ENCODE measurements at places on chromosomes 3 and 15.
A peak's percentile ranks its signal among the peaks of the same experiment; 100 is the strongest.

- peaks cover 24% of the 10 kb centered on the region for H3K36me3 ChIP-seq
- no peak for DNase-seq
- no peaks in the 10 kb centered on the region for H3K27me3 ChIP-seq
- H3K4me3 ChIP-seq, result no peak overlapping the region
- H3K4me1 ChIP-seq, result no peaks in the 10 kb centered on the region
- no peak overlapping the region for H3K27ac ChIP-seq
Observed at GRCh38 chr3:152416808-152417580, 148.3 kb downstream of the MBNL1 start.

GRCh38 chr3:13822042-13822441, 57.8 kb downstream of the WNT7A start:
- H3K36me3 ChIP-seq, result no peaks in the 10 kb centered on the region
- DNase-seq, result no peak
- H3K4me3 ChIP-seq, result no peak overlapping the region
- no peaks in the 10 kb centered on the region for H3K4me1 ChIP-seq
- H3K27me3 ChIP-seq, result no peaks in the 10 kb centered on the region

DNA sequence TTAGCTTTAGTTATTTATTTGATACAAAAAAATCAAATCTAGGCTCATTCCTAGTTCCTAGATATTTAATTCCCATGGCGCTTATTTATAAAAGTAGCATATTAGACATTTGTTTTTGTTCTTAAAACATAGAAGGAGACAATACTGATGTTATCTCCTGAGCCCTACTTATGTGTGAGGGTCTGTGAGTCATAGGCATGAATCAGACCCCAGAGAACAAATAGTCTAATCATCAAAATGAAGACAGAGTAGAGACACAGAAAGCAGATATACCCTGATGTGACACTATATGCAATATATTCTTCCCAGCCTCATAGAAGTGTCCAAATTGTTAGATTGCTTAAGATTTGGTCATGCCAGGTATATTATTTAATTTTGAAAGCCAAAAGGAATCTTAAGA, 44.9 kb downstream of the PEX5L start:
- no peaks in the 10 kb centered on the region for H3K27me3 ChIP-seq
- H3K4me1 ChIP-seq, result no peaks in the 10 kb centered on the region
- no peak overlapping the region for H3K4me3 ChIP-seq
- H3K27ac ChIP-seq, result no peak overlapping the region
- no peak for DNase-seq
- no peaks in the 10 kb centered on the region for H3K36me3 ChIP-seq

GRCh38 chr15:77826006-77826695, 193.4 kb upstream of the LINGO1 start:
- no peak for DNase-seq
- H3K4me3 ChIP-seq, result no peak overlapping the region
- peaks cover 77% of the 10 kb centered on the region for H3K27me3 ChIP-seq
- peaks cover 5% of the 10 kb centered on the region for H3K4me1 ChIP-seq
- H3K27ac ChIP-seq, result no peak overlapping the region
- no peaks in the 10 kb centered on the region for H3K36me3 ChIP-seq

GRCh38 chr3:114451561-114452018, 157.8 kb downstream of the TIGIT start:
- no peaks in the 10 kb centered on the region for H3K27me3 ChIP-seq
- no peaks in the 10 kb centered on the region for H3K36me3 ChIP-seq
- no peak overlapping the region for H3K4me3 ChIP-seq
- H3K4me1 ChIP-seq, result peaks cover 2% of the 10 kb centered on the region
- no peak overlapping the region for H3K27ac ChIP-seq

DNA sequence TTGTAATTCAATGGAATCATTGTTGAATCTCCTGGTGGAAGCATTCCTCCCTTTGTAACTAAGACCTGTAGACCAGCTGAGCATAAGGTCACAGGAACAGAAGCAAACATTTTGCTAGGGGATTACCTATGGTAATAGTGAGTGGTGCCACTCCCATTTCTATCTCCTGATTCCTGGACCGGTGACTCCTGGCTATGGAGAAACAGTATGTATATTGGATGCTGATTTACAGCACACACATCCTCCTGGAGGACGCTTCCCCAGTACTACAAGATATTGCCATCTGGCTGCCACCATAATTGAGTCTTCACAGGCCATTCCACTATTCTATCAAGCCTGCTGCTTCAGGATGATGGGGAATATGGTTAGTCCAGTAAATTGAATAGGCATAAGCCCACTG, 33.3 kb upstream of the XCR1 start:
- H3K36me3 ChIP-seq, result no peaks in the 10 kb centered on the region
- no peaks in the 10 kb centered on the region for H3K27me3 ChIP-seq
- H3K4me1 ChIP-seq, result no peaks in the 10 kb centered on the region
- no peak for DNase-seq

- no peak overlapping the region for H3K4me3 ChIP-seq
- no peak overlapping the region for H3K27ac ChIP-seq
- DNase-seq, result no peak
- H3K36me3 ChIP-seq, result no peaks in the 10 kb centered on the region
Observed at GRCh38 chr15:47300596-47300995, 416.7 kb upstream of the SEMA6D start.

DNA sequence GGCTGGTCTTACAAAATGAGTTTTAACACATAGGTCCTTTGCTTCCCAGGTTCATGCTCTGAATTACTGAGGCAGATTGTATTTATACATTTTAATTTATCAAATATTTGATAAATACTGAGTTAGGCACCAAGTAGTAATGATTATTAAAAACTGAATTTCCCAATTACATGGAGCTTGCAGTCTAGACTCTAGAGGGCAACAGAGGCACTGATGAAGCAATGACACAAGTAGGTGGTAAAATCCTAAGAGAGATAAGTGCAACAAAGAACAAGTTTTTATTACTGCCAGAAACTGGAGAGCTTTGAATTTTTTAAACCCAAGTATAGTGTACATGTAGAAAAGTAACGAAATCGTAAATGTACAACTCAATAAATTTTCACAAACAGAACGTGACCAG, 406.2 kb upstream of the RARB start:
- no peaks in the 10 kb centered on the region for H3K4me1 ChIP-seq
- no peak overlapping the region for H3K4me3 ChIP-seq
- H3K36me3 ChIP-seq, result no peaks in the 10 kb centered on the region
- H3K27me3 ChIP-seq, result no peaks in the 10 kb centered on the region

DNA sequence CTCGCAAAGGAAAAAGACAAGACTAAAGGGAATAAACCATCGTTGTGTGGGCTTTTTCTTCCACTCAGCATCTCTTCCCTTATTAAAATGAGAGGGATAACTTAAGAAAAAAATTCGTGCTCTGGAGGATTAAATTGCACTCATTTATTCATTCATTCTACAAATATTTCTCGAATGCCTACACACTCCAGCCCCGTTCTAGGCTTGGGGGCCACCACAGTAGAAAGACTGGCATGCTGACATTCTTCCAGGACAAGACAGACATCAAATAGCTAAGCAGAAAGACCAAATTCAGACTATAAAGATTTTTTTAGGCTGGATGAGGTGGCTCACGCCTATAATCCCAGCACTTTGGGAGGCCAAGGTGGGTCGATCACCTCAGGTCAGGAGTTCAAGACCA, 65.3 kb upstream of the IL12A start:
- peaks cover 11% of the 10 kb centered on the region for H3K4me1 ChIP-seq
- H3K27ac ChIP-seq, result no peak overlapping the region
- no peaks in the 10 kb centered on the region for H3K36me3 ChIP-seq
- H3K27me3 ChIP-seq, result no peaks in the 10 kb centered on the region
- no peak overlapping the region for H3K4me3 ChIP-seq

GRCh38 chr3:39707314-39707909, 102.0 kb upstream of the MYRIP start:
- no peaks in the 10 kb centered on the region for H3K27me3 ChIP-seq
- peak; percentile 42 for DNase-seq
- H3K4me3 ChIP-seq, result no peak overlapping the region
- no peak overlapping the region for H3K27ac ChIP-seq
- no peaks in the 10 kb centered on the region for H3K36me3 ChIP-seq

DNA sequence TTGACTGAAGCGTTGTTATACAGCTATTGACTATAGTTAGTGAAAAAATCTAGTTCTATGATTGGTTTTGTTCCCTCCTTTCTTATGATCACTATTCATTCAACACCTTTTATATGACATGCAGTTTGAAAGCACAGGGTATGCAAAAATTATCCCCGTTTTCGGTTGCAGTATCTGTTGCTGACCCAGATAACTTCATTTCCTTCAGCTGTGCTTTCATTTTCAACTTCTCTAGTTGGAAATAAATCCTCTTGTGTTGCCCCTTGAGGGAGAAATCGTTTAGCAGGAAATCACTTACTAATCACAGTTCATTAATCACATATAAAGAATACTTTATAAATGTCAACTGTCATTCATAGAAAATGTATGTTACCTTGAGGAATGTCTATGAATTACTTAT, 55.1 kb downstream of the MBNL1 start:
- H3K27ac ChIP-seq, result no peak overlapping the region
- H3K4me3 ChIP-seq, result peak overlapping the region; percentile 8
- H3K36me3 ChIP-seq, result peaks cover 14% of the 10 kb centered on the region
- no peaks in the 10 kb centered on the region for H3K27me3 ChIP-seq
- DNase-seq, result no peak

- H3K4me3 ChIP-seq, result no peak overlapping the region
- peaks cover 17% of the 10 kb centered on the region for H3K27me3 ChIP-seq
- H3K36me3 ChIP-seq, result no peaks in the 10 kb centered on the region
- no peak overlapping the region for H3K27ac ChIP-seq
Observed at GRCh38 chr3:113952921-113953320, 5.1 kb downstream of the ZDHHC23 start.

GRCh38 chr3:143200001-143200924, 80.7 kb downstream of the CHST2 start:
- no peaks in the 10 kb centered on the region for H3K36me3 ChIP-seq
- H3K4me1 ChIP-seq, result no peaks in the 10 kb centered on the region
- DNase-seq, result no peak
- H3K4me3 ChIP-seq, result no peak overlapping the region
- H3K27me3 ChIP-seq, result no peaks in the 10 kb centered on the region
- H3K27ac ChIP-seq, result no peak overlapping the region

DNA sequence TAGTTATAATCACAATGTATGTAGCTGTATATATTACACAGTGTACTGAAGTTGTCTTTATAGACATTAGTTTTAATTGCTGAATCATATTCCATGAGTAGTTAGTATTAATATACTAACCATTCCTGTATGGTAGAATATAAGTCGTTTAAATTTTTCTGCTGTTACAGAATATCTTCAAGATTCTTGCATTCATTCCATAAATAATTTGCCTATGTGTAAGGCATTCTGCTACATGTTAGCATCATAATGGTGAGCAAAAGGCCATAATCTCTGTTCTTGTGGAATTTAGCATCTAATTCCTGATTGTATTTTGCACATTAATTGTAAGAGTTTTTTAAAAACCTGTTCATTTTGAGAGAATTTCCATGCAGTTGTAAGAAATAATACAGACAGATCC, 14.1 kb downstream of the GYG1 start:
- no peak overlapping the region for H3K4me3 ChIP-seq
- peaks cover 76% of the 10 kb centered on the region for H3K36me3 ChIP-seq
- H3K4me1 ChIP-seq, result peaks cover 11% of the 10 kb centered on the region

DNA sequence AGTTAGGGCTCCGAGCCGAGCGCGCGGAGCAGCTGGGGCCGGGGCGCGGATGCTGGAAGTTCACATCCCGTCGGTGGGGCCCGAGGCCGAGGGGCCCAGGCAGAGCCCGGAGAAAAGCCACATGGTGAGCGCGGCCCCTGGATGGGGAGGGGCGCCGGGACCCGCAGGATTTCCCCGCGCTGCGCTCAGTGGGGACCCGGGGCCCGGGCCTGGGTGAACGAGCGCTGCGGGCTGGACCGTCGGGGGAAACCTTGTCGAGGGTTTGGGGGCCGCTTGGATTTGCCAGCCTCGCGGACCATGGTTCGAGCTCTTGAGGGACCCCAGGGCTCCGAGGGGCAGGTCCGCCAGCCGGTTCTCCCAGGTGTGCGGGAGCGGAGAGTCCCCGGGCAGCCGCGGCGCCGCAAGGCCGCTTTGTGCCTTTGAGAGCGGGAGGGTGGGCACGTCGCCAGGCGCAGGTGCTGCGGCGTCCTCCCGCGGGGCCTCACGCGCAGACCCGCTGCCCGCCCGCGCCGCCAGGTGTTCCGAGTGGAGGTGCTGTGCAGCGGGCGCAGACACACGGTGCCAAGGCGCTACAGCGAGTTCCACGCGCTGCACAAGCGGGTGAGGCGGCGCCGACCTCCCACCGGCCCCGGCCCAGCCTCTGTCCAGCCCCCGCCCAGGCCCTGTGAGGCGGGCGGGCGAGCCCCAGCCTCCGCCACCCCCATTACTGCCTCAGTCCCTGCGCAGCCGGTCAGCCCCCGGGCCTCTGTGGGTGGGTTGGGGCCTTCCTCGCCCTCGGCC, at the start of gene SNX22:
Gene SNX22 (plus strand): TSS at position 5 of the 780 bp plus-strand sequence. CDS start 45 bp downstream, at position 50.
- no peak within 1 kb of the TSS for H3K27ac ChIP-seq
- DNase-seq, result peak; percentile 16
- peaks cover 27% of the 10 kb centered on the region for H3K36me3 ChIP-seq
- H3K4me3 ChIP-seq, result peak within 1 kb of the TSS; percentile 55
- peaks cover 28% of the 10 kb centered on the region for H3K4me1 ChIP-seq

DNA sequence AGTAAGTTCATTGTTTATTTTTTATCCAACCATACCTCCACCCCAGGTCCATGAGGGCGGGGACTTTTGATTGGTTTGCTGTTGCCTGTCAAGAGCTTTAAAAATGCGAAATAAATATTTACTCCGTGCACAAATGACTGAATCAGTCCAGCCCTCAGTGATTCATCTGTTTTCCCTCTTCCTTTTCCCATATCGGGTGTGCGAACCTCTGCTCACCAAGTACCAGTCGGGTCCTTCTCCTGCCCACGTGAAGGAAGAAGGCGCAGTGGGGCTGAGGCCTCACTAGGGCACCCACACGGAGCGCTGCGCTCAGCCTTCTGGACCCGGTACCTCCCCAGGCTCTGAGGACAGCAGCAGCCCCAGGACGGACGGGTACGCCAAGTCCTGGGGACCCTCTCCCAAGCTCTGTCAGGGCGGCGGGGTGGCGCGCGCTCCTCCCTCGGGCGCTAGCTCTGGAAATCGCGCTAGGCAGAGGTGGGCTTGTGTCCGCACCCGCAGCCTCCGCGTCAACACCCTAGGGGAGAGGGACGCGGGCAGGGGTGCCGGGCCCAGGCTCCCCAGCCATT, 70.5 kb upstream of the EPHB3 start:
- no peak for DNase-seq
- H3K27ac ChIP-seq, result no peak overlapping the region
- no peak overlapping the region for H3K4me3 ChIP-seq
- H3K4me1 ChIP-seq, result no peaks in the 10 kb centered on the region
- peaks cover 62% of the 10 kb centered on the region for H3K27me3 ChIP-seq
- H3K36me3 ChIP-seq, result no peaks in the 10 kb centered on the region

DNA sequence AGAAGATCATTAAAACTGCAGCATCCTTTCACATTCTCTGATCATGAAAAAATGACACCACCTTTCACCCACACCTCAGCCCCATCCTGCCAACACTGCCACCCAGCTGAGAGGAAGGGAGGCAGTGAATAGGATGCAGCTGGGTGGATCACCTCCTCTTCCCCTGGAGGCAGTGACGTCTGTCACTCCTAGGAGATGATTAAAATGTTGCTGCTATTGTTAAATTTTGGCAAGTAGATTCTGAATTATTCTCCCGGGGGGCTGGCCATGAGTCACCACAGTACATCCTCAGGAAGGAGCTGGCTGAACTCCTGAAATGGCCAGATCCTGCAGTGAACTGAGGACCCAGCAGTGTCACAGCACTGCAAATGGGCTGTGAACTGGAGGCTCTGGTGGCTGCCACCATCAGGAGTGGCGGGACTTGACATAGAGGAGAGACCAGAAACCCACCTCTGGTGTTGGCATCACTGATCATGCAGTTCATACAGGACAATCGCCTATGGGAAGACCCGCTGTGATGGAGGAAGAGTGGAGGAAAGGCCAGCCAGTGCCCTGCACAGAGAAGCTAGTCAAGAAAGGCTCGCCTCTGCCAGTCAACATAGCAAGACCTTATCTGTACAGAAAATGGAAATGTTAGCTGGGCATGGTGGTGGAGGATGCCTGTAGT, 199.1 kb downstream of the FAM43A start:
- DNase-seq, result no peak
- H3K27ac ChIP-seq, result no peak overlapping the region
- no peaks in the 10 kb centered on the region for H3K36me3 ChIP-seq
- H3K27me3 ChIP-seq, result peaks cover 19% of the 10 kb centered on the region

Data from mesenchymal stem cell (in vitro differentiated cells and primary cell).